ENCODE measurements at places on chromosomes 16 and 17.

DNA sequence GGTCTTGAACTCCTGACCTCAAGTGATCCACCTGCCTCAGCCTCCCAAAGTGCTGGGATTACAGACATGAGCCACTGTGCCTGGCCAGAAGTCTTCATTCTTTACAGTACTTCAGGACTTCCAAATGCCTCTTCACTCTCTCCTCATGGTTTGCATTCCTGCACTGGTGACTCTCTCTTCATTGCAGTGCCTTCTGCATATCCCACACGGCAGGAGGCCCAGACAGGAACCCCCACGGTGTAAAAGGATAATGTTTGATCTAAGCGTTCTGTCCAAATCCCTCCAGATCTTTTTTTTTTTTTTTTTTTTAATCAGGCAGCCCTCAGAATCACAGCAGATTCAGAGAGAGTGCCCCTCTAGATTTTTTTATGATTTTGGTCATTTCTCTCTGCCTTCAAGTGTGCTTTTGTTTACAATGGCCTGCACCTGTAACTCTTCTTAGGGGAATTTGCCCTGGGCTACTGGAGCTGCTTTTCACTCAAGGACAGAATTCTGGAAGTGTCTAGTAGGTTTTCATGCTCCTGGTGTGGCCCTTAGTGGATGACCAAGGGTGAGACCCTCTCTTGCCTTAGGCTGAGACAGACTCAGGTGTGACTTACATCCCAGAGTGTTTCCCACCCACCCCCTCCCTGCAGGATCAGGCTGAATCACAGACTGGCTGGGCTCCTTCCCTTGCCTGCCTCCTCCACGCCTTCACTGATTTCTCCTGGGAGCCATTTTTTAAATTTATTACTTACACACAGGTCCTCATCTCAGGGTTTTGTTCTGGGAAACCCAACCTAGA is 19.8 kb upstream of the NF1 start:
- DNase-seq, result no peak

DNA sequence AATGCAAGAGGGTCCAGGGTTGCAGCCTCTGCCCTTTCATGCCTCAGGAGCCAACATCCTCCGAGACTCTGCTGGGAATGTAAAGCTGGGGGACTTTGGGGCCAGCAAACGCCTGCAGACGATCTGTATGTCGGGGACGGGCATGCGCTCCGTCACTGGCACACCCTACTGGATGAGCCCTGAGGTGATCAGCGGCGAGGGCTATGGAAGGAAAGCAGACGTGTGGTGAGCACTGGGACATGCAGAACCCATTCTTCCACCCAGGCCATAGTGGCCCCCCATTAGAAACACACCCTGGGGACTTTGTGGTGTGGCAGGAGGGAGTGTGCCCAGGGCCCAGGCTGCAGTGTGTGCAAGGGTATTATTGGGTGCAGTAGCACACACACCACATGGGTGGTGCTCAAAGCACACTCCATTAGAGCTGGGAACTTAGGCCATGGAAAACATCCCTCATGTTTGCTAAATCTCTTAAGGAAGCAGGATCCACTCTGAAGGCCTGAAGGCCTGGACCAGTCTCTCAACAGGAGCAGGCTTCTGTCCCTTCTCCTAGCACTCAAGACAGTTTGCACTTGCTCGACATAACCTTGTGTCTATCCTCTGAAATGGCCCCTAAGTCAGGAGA is 7.6 kb downstream of the LIMD2 start:
- no peak for DNase-seq

GRCh38 chr16:22736791-22737190 is 77.2 kb upstream of the HS3ST2 start:
- no peak for DNase-seq

GRCh38 chr17:20279631-20280030 is 187.7 kb downstream of the LGALS9B start:
- DNase-seq, result no peak

DNA sequence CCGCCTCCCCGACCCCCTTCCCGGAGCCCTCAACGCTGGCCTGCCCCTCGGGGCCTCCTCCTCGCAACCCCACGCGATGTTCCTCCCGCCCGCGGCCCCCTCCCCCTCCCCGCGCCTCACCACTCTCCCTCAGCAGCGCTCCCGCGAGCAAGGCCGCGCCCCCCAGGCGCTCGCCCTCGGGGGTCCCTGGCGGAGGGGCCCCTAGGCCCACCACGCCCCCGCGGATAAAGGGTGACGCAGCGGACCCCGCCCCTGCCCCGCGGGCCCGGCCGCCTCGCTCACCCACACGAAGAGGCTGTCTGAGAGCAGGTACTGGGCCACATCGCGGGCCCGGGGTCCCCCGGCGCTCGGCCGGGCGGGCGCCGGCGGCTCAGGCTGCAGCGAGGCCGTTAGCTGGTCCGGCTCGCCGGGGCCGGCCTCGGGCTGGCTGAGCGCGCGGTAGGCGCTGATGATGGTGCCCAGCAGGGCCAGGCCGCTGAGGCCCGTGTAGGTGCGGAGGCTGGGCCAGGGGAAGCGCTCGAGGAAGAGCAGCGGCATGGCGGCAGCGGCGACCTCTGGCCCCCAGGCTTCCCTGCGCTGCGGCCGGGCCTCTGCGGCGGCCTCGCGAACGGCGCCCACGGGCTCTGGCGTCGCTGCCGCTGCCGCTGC is 430 bp downstream of the AMFR start:
- no peak for DNase-seq

GRCh38 chr16:15952265-15952711 is 2.9 kb downstream of the ABCC1 start:
- no peak for DNase-seq

- no peak for DNase-seq
Measured at GRCh38 chr17:11493936-11494335, 104.3 kb upstream of the DNAH9 start.

- no peak for DNase-seq
Measured at GRCh38 chr17:57138956-57139576, 54.0 kb downstream of the AKAP1 start.

GRCh38 chr17:35132099-35132498 is 10.0 kb downstream of the NLE1 start:
- DNase-seq, result no peak

DNA sequence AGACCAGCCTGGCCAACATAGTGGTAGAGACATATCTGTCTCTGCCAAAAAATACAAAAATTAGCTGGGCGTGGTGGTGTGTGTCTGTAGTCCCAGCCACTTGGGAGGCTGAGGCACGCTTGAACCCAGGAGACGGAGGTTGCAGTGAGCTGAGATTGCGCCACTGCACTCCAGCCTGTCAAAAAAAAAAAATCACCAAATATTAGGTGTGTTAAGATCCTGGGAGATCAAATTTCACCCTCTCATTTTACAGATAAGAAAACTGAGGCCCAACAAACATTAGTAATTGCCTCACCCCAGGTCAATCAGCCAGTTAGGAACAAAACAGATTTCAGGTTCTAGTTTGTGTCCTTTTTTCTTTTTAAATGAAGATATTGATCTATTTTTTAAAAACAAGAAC is 116.7 kb downstream of the MSI2 start:
- no peak for DNase-seq

DNA sequence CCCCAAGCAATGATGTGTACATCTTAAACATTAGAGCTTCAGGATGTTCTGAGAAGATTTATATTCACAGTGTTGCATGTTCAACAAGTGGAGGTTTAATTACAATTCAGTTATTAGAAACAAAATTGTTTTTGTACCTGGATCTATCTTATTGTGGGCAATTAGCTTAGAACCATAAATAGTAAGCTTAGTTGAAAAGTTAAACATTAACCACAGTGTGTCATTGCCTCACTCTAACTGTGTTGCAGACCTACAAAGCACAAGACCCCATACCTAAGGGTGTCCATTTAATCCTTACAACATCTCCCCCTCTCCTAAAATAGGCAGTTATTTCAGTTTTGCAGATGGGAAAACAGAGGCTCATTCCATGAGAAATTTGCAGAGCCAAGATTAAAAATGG is 632.0 kb upstream of the SOX9 start:
- DNase-seq, result no peak

GRCh38 chr17:76049836-76050537 is 22.3 kb downstream of the SRP68 start:
- no peak for DNase-seq

DNA sequence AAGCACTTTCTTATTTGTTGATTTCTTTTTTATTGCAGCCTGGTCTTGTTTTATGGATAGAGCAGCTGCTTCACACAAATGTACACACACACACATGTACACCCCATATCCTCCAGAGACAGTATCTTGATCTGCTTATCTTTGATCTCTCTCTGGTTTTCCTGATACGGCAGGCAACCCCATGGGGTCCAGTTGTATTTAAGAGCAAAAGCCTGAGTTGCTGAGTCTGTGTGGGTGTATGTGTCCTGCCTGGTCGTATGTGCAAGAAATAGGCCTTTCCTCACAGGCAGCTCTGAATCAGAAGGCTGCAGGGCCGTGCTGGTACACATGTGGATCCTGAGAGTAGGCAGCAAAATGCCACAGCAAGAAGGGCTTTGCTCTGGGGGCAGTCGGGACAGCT is 14.6 kb upstream of the LGALS9 start:
- no peak for DNase-seq

DNA sequence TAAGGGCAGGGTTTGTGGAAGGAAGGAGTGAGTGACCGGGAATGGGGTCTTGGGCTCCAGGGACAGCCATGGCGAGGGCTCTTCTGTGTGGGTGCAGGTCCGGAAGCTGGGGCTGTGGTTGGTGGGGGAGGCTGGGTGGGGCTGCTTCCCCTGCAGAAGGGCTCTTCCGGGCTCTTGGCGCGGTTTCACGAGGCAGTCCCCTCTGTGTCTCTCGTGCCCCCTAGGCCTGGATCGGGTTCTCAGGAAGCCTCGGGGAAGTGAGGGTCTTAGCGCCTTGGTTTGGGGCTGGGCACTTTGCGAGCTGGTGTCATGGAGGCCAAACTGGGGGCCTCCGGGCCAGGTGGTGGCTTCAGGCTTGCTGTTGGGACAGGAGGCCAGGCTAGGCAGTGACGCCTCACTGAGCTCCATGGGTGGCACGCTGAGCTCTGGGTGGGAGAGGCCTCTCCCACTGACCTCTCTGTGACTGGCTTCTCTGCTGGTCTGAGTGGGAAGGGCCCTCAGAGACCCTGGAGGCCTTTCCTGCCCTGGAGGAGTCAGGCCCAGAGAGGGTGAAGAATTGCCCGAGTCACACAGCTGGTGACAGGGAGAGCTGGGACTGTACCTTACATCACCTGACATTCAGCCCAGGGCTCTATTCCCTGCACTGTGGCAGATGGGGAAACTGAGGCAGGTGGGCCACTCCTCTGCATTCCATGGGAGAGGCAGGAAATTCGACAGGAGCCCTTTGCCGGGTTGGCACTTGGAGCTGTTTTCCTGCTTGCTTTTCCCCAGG is 8.2 kb downstream of the ADCY7 start:
- no peak for DNase-seq

DNA sequence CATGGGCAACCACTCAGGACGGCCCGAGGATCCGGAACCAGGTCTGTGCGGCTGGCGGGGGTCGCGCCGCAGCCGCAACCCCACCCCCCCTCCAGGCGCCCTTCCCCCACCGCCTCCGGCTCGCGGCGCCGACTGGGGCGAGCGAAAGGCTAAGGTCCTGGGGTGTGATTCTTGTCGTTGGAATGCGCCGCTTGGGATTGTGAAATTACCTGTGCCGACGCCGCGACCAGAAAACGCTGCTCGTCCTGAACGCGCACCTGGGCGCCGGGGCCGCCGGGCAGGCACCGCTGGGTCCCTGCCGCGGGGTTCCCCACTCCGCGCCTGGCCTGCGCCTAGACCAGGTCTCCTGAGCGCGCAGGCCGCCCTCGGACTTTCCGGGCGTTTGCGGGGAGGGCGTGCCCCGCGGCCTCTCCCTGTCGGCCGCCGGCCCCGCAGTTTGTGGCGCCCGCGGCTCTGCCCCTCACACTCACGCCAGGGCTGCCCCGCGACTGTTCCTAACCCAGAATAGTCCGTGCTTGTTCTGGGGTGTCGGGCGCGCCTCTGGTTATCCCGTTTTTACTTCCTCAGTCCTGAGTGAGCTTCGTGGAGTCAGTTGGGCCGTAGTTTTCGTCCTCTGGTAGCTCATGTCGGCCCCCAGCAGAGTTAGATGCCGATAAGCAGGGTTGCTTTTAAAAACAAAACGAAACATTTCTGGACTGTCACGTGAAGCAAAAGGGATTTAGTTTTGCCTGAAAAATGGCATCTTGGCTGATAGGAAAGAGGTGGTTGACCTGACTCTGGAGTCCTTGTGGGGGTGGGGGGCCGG is 147.2 kb downstream of the SPECC1 start:
- no peak for DNase-seq

DNA sequence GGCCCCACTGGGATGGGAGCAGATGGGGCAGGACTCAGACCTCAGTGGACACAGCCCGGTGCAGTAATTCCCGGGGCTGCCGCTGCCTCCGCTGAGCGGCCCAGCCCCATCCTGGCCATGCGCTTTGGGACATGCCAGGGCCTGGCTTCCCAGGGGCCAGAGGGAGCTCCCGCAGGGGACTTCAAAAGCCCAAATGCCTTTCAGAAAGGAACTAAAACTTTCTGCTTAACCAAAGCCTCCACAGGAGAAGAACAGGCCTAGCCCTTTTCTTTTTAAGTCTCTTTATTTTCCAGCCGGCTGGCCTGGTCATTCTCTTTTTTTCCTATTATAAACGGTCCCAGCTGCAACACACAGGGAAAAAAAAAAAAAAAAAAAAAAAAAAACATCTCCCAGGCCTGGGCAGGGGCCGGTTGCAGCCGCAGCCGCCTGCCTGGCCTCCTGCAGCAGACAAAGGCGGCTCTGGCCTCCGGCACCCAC is 10.7 kb upstream of the ZNF423 start:
- DNase-seq, result no peak

DNA sequence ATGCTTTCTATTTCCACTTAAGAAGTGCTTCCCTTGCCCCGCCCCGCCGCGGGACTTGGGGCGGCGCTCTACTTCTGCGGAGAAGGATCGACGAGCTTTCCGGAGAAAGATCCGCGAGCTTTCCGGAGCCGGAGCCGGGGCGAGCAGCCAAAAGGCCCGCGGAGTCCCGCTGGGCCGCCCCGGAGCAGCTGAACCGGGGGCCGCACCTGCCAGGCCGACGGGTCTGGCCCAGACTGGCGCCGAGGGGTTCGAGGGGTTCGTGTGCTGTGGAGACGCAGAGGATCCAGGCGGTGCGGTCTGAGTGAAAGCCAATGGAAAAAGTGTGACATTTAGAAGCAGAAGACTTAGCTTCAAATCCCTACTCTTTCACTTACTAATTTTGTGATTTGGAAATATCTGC is 50.8 kb downstream of the TBC1D26 start:
- DNase-seq, result no peak

- no peak for DNase-seq
Measured at GRCh38 chr16:86294535-86295196, 215.7 kb upstream of the FOXF1 start.

DNA sequence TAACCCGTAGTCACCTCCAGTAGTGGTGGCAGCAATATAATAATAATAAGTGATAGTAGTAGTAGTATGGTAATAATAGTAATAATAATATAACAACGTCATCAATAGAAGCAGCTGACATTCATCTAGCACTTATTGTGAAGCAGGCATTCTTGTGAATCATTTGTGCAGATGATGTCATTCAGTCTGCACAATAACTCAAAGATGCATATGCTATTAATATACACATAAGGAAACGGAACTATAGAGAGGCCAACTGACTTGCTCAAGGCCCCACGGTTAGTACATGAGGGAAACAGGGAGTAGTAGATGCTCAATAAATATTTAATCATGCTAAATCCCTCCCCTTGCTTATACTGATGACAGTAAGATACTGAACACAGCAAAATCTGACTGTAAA is 35.4 kb upstream of the GAN start:
- DNase-seq, result no peak
